Activated naive CD4-positive, alpha-beta T cell treated with Interleukin-2 at 50 U/mL for 16 hours (primary cell): ENCODE measurements at places on chromosomes 6 and 20.

DNA sequence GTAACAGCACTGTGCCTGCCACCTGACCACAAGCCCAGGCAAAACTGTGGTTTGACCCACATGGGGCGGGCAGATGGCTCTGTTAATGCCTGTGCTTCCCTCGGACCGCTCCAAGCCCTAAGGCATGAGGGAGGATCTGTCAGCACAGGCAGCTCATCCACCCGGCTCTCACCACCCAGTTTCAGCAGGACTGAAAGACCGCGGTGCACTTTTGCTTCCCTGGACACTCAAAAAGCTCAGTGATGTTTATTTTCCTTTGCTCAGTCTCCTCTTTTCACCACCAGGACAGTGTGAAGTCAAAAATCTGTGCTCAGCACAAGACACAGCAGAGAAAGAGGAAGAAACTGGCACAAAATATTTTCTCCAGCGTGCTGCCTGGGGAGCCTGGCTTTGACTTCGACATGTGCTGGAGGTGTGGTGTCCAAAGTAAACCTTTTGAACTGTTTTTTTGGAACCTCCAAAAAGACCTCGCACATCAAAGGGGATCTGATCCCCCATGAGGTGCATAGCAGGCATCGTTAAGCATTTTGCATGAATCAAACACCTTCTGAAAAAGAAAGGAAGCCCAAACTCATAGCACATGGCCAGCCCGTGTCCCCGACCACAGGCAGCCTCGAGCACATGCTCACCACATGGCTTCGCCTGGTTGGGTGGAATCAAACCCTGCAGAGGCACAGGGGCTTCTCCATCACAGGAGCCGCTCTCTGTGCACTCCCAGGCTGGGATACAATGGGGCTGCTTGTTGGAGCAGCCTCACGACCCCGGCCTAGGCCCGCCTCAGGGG is 441.7 kb upstream of the JARID2 start:
- no peak for DNase-seq

DNA sequence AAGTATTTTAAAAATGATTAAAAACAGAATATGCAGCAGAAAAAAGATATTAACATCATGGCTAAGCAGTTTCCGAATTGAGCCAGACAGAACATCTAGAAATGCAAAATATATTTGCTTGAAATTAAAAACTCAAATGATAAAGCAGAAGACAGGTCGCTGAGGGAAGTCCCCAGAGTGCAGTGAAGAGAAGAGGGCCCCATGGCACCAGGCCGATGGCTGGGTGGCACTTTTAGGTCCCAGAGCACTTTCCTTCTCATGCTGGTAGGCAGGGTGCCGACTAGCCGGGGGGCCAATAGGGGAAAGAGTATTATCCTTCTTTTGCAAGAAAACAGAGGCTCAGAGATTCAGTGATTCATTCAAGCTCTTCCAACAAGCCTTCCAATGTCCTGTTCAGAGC is 58.9 kb downstream of the MYH7B start:
- DNase-seq, result no peak

- no peak for DNase-seq
Observed at GRCh38 chr6:141426400-141426980, 706.2 kb upstream of the GJE1 start.

GRCh38 chr6:45417436-45417835 is 39.7 kb upstream of the SUPT3H start:
- DNase-seq, result no peak

GRCh38 chr6:68086199-68086598 is 548.9 kb upstream of the ADGRB3 start:
- DNase-seq, result no peak

DNA sequence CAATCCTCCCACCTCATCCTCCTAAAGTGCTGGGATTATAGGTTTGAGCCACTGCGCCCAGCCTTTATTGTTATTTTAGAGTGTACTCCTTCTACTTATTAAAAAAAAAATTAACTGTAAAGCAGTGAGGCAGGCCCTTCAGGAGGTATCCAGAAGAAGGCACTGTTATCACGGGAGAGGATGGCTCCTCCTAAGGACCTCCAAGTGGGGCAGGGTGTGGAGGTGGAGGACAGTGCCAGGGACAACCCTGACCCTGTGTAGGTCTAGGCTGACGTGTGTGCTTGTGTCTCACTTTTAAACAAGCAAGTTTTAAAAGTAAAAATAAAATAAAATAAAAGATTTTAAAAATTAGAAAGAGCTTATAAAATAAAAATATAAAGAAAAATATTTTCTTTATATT is 23.7 kb upstream of the TAF4 start:
- no peak for DNase-seq
